Type B pancreatic cell (in vitro differentiated cells): ENCODE measurements at places on chromosomes 3 and 15.

- no peak overlapping the region for H3K27ac ChIP-seq
- no peak overlapping the region for H3K4me3 ChIP-seq
- H3K4me1 ChIP-seq, result peaks cover 32% of the 10 kb centered on the region
- H3K36me3 ChIP-seq, result no peaks in the 10 kb centered on the region
- H3K27me3 ChIP-seq, result peaks cover 3% of the 10 kb centered on the region
Observed at GRCh38 chr15:60999771-61000170, 229.3 kb downstream of the RORA start.

GRCh38 chr3:190972196-190972595, 109.7 kb upstream of the GMNC start:
- no peak overlapping the region for H3K4me3 ChIP-seq
- H3K4me1 ChIP-seq, result peaks cover 5% of the 10 kb centered on the region

DNA sequence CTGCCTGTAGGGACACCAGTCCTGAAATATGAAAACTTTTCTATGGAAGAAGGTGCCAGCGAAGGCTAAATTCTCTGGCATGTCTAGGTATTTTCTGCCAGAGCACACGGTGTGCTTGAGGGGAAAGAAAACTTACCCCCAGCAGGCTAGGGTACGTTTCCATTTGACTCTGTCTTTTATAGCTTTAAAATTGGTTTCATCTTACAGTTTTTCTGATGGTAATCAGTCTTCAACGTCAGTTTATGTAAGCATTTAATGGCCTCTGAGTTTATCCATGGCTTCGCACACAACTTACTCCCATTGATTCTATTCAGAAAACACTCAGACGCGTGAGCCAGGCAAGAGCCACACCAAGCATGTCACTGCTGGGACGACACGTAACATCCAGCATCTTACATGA, 249.7 kb downstream of the ADAMTS17 start:
- no peak overlapping the region for H3K27ac ChIP-seq
- no peak overlapping the region for H3K4me3 ChIP-seq
- DNase-seq, result no peak
- peaks cover 11% of the 10 kb centered on the region for H3K36me3 ChIP-seq
- no peaks in the 10 kb centered on the region for H3K27me3 ChIP-seq

DNA sequence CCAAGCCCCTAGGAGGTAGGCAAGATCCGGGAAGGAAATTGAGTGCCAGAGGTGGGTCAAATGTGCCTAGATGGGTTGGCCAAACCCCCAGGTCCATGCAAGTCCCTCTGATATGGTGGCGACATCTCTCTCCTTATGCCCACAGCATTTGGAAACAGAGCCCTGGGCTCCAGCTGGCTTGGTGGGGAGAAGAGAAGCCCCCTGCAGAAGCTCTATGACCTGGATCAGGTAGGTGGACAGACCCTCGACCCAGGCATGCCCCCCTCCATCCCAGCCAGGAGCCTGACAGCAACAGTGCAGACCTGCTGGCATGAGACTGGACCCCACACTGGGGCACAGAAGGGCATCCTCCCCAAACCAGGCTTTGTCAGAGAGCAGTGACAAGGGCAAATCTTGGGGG, 12.2 kb downstream of the CHST13 start:
- H3K27me3 ChIP-seq, result peaks cover 43% of the 10 kb centered on the region
- no peaks in the 10 kb centered on the region for H3K36me3 ChIP-seq
- H3K4me3 ChIP-seq, result no peak overlapping the region
- no peaks in the 10 kb centered on the region for H3K4me1 ChIP-seq
- DNase-seq, result no peak

- H3K27me3 ChIP-seq, result no peaks in the 10 kb centered on the region
- H3K4me1 ChIP-seq, result no peaks in the 10 kb centered on the region
- no peak overlapping the region for H3K27ac ChIP-seq
- H3K4me3 ChIP-seq, result no peak overlapping the region
- no peak for DNase-seq
Observed at GRCh38 chr3:157408499-157409149, 28.0 kb upstream of the PTX3 start.

DNA sequence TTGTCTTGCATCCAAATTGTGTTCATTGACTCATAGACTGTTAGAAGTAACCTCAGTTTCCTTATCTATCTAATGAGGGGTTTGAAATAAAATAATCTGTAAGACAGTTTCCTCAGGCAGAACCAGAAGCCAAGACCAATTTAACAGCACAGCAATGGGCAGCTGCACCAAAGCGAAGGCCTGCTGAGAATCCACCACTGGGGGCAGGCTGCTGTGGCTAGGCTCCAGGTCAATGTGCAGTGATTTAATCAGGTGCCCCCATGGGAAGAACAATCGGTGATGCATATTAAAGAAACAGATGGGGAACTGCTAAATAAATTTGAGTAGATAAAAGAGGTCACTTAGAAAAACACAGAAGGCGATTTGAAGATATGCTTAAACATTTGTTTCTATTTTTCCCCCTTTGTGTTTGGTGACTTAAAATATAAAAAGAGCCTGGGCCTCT, 28.0 kb upstream of the TMOD3 start:
- H3K27ac ChIP-seq, result peak overlapping the region; percentile 71
- H3K4me1 ChIP-seq, result peaks cover 21% of the 10 kb centered on the region
- no peaks in the 10 kb centered on the region for H3K36me3 ChIP-seq
- no peak for DNase-seq
- no peak overlapping the region for H3K4me3 ChIP-seq
- no peaks in the 10 kb centered on the region for H3K27me3 ChIP-seq

DNA sequence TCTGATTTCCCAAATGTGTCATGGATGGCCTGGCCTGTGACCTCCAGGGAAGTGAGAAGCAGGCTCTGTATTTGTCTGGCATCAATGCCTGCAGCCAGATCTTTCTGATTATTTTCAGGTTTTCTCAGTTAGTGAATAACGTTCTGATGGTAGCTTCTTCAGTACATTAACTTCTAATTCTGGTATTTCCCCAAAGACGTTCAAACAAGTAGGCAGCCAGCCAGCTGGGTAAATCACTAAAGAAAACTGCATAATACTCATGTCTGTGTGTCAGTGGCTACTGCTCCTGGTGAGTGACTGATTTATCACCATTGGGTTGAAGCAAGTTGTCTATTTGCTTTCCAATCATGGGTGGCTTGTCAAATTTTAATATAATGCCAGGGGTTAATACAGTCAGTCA, 162.6 kb upstream of the PFN2 start:
- H3K4me3 ChIP-seq, result no peak overlapping the region
- H3K36me3 ChIP-seq, result no peaks in the 10 kb centered on the region
- H3K27ac ChIP-seq, result no peak overlapping the region
- no peak for DNase-seq

- no peak overlapping the region for H3K27ac ChIP-seq
- no peaks in the 10 kb centered on the region for H3K36me3 ChIP-seq
- no peaks in the 10 kb centered on the region for H3K4me1 ChIP-seq
- H3K4me3 ChIP-seq, result no peak overlapping the region
Observed at GRCh38 chr15:52749258-52749657, 40.9 kb downstream of the ONECUT1 start.

- no peaks in the 10 kb centered on the region for H3K36me3 ChIP-seq
- DNase-seq, result no peak
- no peaks in the 10 kb centered on the region for H3K4me1 ChIP-seq
Observed at GRCh38 chr15:100235030-100235617, 106.7 kb downstream of the ADAMTS17 start.

DNA sequence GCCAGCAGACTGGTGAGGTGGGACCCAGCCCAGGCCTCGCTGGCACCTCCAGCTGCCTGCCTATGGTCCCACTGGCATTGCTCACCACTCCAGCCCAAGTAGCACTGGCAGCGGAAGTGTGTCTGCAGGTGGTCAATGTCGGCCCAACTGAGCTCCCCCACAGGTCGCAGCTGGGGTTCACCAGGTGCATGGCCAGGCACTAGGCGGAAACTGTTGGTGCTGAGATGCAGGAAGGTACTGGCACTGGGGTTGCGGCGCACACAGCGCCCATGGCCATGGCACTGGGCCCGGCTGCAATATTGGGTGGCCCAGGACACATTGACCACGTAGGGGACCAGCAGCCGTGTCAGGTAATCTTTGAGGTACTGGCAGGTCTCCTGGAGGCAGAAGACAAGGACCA, 4.4 kb downstream of the HYAL2 start:
- H3K27me3 ChIP-seq, result no peaks in the 10 kb centered on the region
- peak overlapping the region; percentile 77 for H3K4me3 ChIP-seq
- H3K36me3 ChIP-seq, result peaks cover 22% of the 10 kb centered on the region
- DNase-seq, result no peak
- peak overlapping the region; percentile 98 for H3K27ac ChIP-seq
- H3K4me1 ChIP-seq, result peaks cover 32% of the 10 kb centered on the region

DNA sequence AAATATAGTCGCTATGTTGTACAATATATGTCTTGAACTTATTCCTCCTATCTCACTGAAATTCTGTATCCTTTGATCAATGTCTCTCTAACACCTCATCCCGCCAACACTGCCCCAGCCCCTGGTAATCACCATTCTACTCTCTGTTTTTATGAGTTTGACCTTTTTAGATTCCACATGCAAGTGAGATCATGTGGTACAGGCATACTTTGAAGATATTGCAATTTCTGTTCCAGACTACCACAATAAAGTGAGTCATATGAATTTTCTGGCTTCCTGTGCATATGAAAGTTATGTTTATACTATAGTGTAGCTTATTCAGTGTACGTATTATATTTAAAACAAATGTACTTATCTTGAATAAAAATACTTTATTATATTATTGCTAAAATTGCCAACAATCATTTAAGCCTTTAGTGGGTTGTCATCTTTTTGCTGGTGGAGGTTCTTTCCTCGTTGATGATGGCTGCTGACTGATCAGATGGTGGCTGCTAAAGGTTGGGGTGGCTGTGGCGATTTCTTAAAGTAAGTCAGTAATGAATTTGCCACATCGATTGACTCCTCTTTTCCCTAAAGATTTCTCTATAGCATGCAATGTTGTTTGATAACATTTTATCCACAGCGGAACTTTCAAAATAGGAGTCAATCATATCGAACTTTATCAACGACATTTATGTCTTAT, 257.2 kb downstream of the NFKBIZ start:
- H3K27me3 ChIP-seq, result no peaks in the 10 kb centered on the region
- no peak overlapping the region for H3K4me3 ChIP-seq
- H3K36me3 ChIP-seq, result no peaks in the 10 kb centered on the region
- no peak for DNase-seq
- H3K4me1 ChIP-seq, result no peaks in the 10 kb centered on the region

- no peaks in the 10 kb centered on the region for H3K27me3 ChIP-seq
- no peak for DNase-seq
- no peak overlapping the region for H3K27ac ChIP-seq
- H3K4me3 ChIP-seq, result no peak overlapping the region
Observed at GRCh38 chr3:153502682-153503081, 340.7 kb downstream of the RAP2B start.

GRCh38 chr15:39583596-39584265, 2.9 kb downstream of the THBS1 start:
- no peak for DNase-seq
- no peak overlapping the region for H3K27ac ChIP-seq
- H3K36me3 ChIP-seq, result peaks cover 22% of the 10 kb centered on the region
- peaks cover 26% of the 10 kb centered on the region for H3K4me1 ChIP-seq
- peak overlapping the region; percentile 95 for H3K4me3 ChIP-seq

DNA sequence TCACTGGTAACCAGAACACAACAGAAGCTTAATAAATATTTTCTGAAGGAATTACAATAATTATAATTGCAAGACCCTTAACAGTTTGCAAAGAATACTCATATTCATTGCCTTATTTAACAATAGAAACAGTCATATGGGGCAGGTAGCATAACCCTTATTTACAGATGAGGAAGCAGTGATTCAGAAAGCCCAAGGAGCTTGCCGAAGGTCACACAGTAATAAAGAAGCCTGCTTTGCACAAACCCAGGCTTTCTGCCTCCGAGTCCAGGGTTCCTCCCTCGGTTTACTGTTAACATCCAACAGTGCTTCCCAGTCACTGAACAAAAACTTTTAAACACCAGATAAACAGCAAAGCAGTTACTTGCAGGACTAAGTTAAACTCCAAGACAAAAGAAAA, 35.3 kb downstream of the SRGAP3 start:
- H3K4me3 ChIP-seq, result no peak overlapping the region
- peaks cover 47% of the 10 kb centered on the region for H3K4me1 ChIP-seq
- no peak overlapping the region for H3K27ac ChIP-seq
- H3K27me3 ChIP-seq, result no peaks in the 10 kb centered on the region

DNA sequence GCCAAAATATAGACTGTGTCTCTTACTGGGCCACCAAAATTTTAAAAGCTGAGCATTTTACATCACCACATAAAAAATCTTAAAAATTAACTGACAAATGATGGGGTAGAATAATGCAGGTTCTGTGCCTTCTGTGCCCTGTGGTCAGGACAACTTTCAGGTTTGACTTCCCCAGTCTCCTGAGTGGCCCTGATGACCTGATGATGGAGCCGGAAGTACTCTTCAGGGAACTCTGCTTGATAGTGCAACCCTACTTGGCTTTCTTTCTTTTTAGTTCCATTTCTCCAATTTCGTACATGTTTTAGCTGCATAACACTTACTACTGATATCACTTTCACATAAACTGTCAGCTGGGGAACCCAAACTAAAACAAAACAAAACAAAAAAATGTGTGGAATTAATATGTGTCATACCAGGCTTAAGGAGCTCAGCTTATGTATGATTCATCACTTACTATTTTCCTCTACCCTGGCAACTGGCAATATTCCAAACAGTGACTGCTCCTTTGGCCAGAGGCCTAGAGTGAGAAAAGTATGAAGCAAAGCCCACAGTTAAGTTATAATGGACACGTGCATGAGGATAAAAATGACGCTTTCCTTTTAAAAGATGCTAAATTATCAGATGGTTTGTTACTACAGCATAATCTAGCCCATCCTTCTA, 194.3 kb downstream of the BCHE start:
- no peaks in the 10 kb centered on the region for H3K36me3 ChIP-seq
- no peak for DNase-seq
- H3K27me3 ChIP-seq, result no peaks in the 10 kb centered on the region
- no peak overlapping the region for H3K4me3 ChIP-seq
- peak overlapping the region; percentile 54 for H3K27ac ChIP-seq

DNA sequence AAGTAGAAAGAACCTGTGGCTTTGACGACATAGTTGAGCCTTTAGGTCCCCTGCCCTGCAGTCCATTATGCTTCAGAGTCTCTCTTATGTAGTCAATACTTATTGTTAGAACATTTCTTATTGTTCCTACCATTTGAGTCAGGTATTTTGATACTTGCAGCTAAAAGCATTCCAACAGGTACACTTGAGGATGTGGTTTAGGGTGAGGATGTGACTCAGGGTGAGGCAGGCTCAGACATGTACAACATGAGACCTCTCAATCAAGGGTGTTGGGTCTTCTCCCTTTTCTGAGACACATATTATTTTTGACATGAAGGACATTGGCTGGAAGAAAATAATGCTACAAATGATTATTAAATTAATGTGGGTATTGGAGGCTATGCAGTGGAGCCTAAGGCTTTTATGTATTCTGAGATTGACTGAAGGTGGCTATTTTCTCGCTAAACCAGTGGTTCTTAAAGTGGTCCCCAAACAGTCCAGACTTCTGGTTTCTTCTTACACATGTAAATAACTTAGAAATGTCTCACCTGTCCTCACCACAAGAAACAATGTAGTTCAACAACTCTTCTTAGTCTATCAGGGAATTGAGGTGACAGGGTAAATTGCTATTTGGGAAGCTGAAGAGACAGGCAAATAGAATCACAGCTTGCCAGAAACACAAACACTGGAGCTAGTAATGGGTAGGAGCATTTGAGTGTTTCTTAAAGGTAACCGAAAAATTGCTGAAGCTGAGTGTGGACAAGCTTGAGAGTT, 135.5 kb upstream of the ZPLD1 start:
- no peak overlapping the region for H3K4me3 ChIP-seq
- no peaks in the 10 kb centered on the region for H3K27me3 ChIP-seq
- H3K4me1 ChIP-seq, result peaks cover 25% of the 10 kb centered on the region

- H3K4me3 ChIP-seq, result no peak overlapping the region
- no peaks in the 10 kb centered on the region for H3K36me3 ChIP-seq
- peaks cover 12% of the 10 kb centered on the region for H3K4me1 ChIP-seq
- peaks cover 19% of the 10 kb centered on the region for H3K27me3 ChIP-seq
Observed at GRCh38 chr15:38828031-38828532, 263.5 kb upstream of the RASGRP1 start.
